Umbilical cord (tissue), 2 donors: ENCODE measurements at places on chromosomes 12 and 14. TPM values are rescaled to one million over a fixed set of nuclear protein-coding genes. Genes with fewer than 3 reads are reported as not detected.

The RAB21 gene
- total RNA-seq, result 17.1 TPM

The PCED1B gene
- total RNA-seq, result 6.5 TPM

The EFS gene
- total RNA-seq, result 12.5 TPM

The ARPC3 gene
- total RNA-seq, result 231 TPM

The UBC gene
- 1,088 TPM for total RNA-seq
